ENCODE measurements at places on chromosomes 4 and X.

DNA sequence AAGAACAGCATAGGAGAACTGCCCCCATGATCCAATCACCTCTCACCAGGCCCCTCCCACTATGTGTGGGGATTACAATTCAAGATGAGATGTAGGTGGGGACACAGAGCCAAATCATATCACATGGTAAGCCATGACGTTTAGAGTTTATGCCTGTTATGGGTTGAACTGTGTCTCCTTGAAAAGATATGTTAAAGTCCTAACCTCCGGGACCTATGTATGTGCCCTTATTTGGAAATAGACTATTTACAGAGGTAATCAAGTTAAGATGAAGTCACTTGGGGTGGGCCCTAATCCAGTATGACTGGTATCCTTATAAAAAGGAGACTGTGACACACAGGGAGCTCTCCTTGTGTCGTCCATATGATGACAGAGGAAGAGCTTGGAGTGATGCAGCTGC is 25.2 kb upstream of the SLC2A9 start:
- DNase-seq = no peak

DNA sequence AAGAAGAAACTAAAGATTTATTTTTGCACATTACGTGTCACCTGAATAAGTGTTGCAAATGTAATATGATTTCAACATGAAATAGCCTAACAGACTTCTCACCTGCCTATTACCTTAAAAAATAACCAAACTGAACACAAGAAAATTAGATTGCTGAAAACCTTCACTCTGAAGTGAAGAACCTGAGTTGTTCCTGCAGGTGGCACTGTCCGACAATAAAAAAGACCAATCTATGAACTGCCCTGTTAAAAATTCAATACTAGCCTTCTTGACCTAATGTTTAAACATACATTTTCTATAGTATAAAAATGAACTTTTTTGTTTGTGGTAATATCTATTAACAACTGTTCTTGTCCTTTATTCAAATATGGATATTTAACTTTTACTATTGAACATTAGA is 69.2 kb upstream of the PNPLA4 start:
- DNase-seq = peak; percentile 5

- no peak for DNase-seq
These were observed 17.3 kb upstream of the GIMD1 start for GRCh38 chr4:106385853-106386393.

GRCh38 chr4:56215901-56216300 is 171.4 kb downstream of the AASDH start:
- peak; percentile 33 for DNase-seq

DNA sequence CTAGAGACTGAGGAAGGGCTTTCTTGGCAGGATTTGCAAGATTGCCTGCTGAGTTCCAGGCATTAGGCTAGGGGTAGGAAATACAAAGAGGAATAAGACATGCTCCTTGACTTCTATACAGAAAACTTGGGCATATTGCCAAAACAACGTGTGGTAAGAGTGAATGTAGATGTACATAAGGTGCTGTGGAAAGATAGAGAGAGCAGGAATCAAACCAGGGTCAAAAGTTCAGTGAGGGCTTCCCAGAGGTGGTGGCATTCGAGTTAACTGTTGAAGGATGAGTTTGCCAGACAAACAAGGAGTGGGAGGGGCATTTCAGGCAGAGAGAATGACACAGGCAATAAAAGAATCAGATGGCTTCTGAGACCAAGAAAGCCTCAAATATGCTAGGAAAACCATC is 187.9 kb downstream of the KDR start:
- DNase-seq = no peak

DNA sequence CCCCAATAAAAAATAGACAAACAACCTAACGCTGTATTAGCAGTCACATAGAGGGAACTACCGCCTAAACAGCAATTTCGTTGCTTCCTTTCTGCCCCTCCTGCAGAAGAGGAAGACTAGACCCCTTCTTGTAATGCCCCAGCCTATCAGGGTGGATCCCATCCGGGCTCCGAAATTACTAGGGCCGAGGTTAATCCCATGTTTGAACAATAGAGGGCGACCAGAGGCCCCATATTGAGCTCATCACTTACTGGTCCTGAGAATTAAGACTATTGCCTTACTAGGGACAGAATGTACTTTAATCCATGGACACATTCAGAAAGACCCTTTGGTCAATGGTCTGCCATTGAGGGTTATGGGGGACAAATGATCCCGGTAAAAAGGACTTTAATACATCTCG is 11.8 kb upstream of the ZNF630 start:
- peak; percentile 60 for DNase-seq

DNA sequence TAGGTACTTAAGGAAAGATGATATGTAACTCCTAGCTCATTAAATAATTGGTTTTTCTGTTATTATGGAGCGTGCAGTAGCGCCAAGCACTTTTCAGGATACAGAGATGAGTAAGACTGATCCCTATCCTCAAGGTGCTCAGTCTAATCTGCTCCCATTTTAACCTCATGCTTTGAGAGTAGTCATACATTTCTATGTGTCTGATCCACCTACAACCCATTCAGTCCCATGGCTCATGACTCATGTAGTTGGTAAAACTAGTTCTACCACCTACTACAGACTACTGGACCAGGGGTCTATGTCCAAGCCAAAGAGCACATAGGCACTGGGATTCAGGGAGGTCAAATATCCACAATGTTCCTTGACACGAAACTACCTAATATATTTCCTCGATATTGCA is 60.8 kb downstream of the TMEM154 start:
- no peak for DNase-seq

DNA sequence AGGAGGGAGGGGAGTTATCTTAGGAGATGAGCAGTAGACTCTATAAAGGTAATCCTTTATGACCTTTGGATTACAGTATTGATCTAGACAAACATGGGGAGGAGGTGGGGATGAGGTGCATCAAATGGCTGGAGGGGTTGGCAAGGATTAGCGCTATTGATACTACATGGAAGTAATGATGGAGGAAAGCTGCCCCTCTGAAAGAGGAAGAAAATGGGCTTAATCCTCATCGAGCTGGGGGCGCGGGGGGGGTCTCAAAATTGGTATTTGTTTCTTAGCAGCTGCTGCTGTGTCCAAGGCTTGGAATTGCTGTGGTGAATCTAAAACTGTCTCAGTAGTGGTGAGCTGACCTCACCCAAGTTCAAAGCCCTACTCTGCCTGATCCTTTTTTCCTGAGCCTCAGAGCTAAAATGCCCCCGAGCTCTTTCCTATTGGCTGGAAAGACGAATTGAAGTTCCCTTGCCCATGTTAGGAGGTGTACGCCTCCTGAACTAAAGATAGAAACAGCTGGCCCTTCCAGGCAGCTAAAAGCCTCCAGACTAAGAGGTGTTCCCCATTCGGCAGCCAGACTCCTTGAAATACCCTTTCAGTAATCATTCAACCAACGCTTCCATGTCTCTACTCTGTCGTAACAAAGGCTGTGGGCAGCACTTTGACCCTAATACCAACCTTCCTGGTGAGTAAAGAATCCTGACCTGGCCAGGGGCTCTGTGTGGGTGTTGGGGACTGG is at the start of gene ITGB1BP2:
Gene ITGB1BP2, plus strand, starts transcription at position 556 of the 730 bp plus-strand sequence. Its CDS starts 57 bp downstream, at position 613.
- no peak for DNase-seq
